Stimulated activated CD4-positive, alpha-beta T cell treated with anti-CD3 and anti-CD28 coated beads, Interleukin-2, amount 100 ng/mL, for 4 hours (primary cell): ENCODE measurements at places on chromosomes 5 and 9.

DNA sequence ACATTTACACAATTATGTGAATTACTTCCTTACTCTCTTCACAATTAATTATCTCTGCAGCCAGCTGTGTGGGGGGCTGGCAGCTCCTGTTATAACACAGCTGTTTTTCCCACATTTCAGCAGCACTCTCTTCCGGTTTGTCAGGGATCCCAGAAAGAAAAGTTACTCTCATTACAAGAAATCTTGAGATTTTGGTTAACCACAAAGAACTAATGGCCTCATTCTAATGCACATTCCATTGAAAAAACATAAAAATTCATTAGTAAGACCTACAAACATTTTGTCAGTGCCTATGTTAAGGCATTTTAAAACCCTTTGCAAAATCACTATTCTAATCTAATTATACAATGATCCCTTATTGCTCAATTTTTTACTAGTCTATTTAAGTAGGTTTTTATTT, 64.1 kb downstream of the PDE4D start:
- DNase-seq: no peak

DNA sequence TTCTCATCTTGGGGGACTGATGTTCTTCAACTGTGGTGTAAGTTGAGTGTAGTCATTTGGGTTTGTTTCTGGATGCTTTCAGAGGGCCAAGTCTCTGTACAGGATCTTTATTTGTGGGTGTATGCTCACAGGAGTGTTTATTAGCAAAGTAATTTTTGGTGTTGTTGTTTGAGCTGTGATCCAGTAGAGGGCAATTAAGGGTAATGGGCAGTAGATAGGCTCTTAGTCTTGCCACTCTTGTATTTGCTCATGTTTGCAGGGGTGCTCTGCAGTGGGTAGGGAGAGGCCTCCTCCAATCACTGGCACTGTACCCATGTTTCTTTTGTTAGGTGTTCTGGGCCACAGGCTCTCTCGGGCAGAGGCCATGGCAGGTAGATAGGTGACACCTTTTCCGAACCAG, 45.9 kb upstream of the ITGA2 start:
- no peak for DNase-seq

- DNase-seq: no peak
Observed at GRCh38 chr5:14004598-14005394, 60.3 kb upstream of the DNAH5 start.

GRCh38 chr5:78362220-78362619, 1.8 kb downstream of the SCAMP1 start:
- no peak for DNase-seq

DNA sequence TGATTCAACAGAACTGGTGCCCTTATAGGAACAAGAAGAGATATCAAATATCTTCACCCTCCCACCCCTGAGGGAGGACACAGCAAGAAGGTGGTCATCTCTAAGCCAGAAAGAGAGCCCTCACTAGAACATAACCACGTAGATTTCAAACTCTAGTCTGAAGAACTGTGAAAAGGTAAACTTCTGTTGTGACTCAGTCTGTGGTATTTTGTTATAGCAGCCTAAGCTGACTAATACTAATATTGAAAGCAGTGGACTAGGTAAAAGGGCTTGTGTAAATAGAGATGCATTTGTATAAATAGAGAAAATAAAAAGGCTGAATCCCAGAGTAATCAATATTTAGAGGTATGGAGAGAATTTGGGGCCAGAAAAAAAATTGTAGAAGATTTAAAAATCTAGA, 157.6 kb upstream of the CCNH start:
- DNase-seq: no peak

- no peak for DNase-seq
Observed at GRCh38 chr9:129121483-129121882, 10.3 kb downstream of the PTPA start.

DNA sequence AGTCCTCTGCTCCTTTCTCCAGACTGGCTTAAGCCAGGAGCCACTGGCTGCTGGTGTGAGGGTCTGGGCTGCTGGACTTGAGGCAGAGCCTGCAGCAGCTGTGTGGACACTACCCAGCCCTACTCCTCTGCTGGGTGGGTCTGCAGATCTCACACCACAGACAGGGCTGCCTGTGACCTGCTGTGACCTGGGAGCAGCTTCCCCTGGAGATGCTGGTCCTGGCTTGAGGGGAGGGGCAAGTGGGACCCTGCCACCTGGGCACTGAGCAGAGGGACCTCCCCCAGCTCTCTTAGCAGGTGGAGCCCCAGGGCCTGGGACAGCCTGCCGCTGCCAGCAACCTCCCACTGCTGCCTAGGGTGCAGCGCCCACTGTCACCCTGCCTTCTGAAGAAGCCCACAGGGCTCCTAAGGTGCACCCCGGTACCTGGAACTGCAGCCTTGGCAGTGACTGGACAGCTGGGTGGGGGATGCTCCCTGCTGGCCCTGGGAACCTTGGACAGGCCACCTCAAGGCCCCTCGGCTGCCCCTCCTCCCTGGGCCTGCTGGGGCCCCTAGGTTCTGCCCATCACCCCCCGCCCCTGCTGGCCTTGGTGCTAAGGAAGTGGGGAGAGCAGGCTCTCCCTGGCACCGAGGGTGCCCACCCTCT, 9.1 kb downstream of the CACFD1 start:
- DNase-seq: no peak

- no peak for DNase-seq
Observed at GRCh38 chr9:14193328-14193990, 120.5 kb downstream of the NFIB start.

DNA sequence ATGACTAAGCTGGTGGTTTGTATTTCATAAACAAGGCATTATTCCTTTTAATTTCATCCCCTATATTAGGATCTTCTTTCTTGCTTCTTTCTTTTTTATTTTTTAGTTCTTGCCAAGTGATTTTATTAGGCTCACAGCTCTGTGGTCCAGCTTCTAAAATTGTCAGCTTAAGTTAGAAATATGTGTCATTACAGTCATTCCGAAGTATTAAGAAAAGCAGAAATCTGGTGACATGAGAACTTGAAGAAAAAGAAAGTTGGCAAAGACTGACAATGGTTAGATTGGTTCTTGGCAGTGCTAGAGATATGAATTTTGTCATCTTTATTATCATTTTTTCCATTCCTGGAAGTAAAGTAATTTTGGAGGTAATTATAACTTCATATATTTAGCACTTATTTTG, 166.5 kb upstream of the PRR16 start:
- DNase-seq: no peak

GRCh38 chr5:103120607-103121200, 603 bp downstream of the PPIP5K2 start:
- no peak for DNase-seq

- DNase-seq: no peak
Observed at GRCh38 chr5:139272471-139273321, 20.8 kb upstream of the MATR3 start.

GRCh38 chr5:151081431-151082281, 822 bp upstream of the TNIP1 start:
- no peak for DNase-seq

- DNase-seq: no peak
Observed at GRCh38 chr9:72149231-72149975, at the start of gene GDA. Gene GDA (plus strand): TSS chr9:72149440. CDS start chr9:72149560, 120 bp downstream.

GRCh38 chr5:84131372-84131771, 253.3 kb downstream of the EDIL3 start:
- no peak for DNase-seq
